ENCODE measurements at places on chromosomes 11 and 22.

DNA sequence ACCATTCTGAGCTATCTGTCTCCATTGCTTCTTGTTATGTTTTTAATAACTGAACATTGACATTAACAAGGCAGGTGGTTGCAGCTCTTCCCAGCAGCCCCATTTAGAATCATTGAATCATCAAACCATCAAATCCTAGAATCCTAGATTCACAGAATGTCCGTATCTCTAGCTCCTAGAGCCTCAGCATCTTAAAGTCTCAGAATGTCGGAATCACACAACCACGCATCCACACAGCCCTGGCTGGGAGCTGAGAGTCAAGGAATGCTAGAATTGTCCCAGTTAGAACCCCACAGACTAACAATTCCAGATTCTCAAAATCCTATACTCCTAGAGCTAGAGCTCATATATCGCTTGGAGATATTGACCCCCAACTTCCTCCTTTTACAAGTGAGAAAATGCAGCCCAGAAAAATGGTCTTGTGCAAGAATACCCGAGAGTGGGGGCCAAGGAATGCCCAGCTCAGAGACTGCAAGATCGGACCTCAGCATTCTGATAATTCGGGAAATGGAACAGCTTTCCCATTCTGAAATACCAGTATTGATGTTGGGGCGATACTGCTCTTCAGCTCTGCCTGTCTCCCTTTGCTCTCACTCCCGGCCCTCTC lies 38.8 kb downstream of the PDE2A start:
- DNase-seq = no peak

- no peak for DNase-seq
Measured at GRCh38 chr11:32796425-32796824, 2.0 kb upstream of the CCDC73 start.

GRCh38 chr11:134478611-134479010 lies 66.6 kb upstream of the B3GAT1 start:
- DNase-seq = no peak

DNA sequence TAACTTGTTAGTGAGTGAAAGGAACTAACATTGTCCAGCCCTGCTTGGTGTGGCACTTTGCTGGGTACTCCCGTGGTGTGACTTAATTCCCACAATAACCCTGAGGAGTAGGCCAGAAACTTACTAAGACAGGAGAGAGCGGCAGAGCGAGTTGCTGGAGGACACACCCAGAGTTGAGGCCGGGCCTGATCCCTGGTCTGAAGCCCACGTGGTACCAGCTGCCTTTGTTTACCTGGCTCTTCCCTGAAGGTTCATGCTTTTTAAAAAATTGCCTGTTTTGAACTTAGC lies 594 bp downstream of the MPST start:
- DNase-seq = no peak

- no peak for DNase-seq
Measured at GRCh38 chr22:23110922-23111527, 30.8 kb downstream of the RSPH14 start.
